Sigmoid colon (tissue), 7 donors: ENCODE measurements at places on chromosomes 12 and 14. TPM values are rescaled to one million over a fixed set of nuclear protein-coding genes. Genes with fewer than 3 reads are reported as not detected.

DNA sequence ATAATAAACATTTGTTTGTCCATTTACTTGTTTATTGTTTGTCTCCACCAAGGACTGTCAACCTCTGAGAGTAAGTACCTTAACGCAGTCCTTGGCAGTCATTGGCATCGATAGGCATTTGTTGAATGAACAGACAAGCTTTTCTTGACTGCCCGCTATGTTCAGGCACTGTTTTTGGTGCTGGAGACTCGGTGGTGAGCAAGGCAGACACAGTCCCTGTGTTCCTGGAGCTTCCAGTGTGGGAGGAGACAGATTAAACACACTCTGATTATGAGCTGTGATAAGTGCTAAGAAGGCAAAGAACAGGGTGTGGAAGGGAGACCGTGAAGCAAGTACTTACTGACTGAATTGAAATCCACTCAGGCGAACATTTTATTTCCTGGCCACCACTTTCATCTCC is 1.2 kb downstream of the ATP6V0A2 start:
- H3K4me1 ChIP-seq: no peaks in the 10 kb centered on the region
- no peaks in the 10 kb centered on the region for H3K27me3 ChIP-seq
- no peak overlapping the region for H3K27ac ChIP-seq
- H3K4me3 ChIP-seq: peak overlapping the region; percentile 94

- H3K27me3 ChIP-seq: no peaks in the 10 kb centered on the region
- no peaks in the 10 kb centered on the region for H3K36me3 ChIP-seq
- H3K4me3 ChIP-seq: no peak overlapping the region
- no peaks in the 10 kb centered on the region for H3K4me1 ChIP-seq
- no peak overlapping the region for H3K27ac ChIP-seq
Measured at GRCh38 chr12:105733579-105733978, 403.1 kb downstream of the C12orf75 start.

The KLRK1 gene
- not detected for total RNA-seq

The PTGER2 gene
- total RNA-seq: 1.5 TPM

GRCh38 chr12:64685050-64685449 is 74.2 kb downstream of the GNS start:
- H3K27me3 ChIP-seq: no peaks in the 10 kb centered on the region
- H3K36me3 ChIP-seq: no peaks in the 10 kb centered on the region
- no peaks in the 10 kb centered on the region for H3K4me1 ChIP-seq
- H3K27ac ChIP-seq: no peak overlapping the region

- DNase-seq: peak; percentile 84
- H3K27me3 ChIP-seq: no peaks in the 10 kb centered on the region
- H3K4me3 ChIP-seq: peak overlapping the region; percentile 70
- peaks cover 37% of the 10 kb centered on the region for H3K36me3 ChIP-seq
- peak overlapping the region; percentile 98 for H3K27ac ChIP-seq
Measured at GRCh38 chr12:6852651-6853354, 853 bp downstream of the USP5 start.

The KCNC2 gene
- total RNA-seq: 0.71 TPM
